ENCODE measurements at places on chromosomes 1 and 21.
A peak's percentile ranks its signal among the peaks of the same experiment; 100 is the strongest.

DNA sequence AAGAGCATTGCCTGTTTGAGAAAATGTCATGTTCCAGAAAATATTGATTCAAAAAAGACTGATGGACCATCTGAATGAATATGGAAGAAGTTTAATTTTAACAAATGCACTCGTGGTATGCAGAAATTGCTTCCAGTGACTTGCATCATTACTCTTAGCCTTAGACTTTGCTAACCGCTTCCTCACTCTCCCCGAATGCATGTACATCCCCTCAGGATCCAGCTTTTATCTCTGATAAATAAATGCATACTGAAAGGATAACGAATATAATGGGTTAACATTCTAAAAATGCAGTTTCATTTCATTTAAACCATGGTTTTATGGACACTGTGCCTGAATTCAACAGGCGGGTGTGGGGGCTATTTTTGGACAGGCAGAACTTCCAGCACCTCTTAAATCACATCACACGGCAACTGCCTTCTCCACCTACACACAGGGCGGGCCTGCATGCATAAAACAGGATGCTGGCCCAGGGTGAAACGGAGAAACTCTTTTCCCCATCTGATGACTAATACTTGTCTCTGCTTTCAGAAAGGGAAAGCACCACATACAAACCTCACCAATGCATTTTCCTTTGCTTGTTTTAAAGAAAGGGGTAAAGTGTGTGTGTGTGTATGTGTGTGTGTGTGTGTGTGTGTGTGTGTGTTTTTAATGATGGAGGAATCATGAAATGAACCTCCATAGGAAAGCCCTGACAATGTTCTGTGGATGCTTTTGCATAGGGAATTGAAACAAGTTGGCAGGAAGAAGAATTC is 48.7 kb downstream of the SPAG17 start:
- DNase-seq: no peak

GRCh38 chr1:17440074-17440826 is 773 bp upstream of the RCC2 start:
- no peak for DNase-seq

DNA sequence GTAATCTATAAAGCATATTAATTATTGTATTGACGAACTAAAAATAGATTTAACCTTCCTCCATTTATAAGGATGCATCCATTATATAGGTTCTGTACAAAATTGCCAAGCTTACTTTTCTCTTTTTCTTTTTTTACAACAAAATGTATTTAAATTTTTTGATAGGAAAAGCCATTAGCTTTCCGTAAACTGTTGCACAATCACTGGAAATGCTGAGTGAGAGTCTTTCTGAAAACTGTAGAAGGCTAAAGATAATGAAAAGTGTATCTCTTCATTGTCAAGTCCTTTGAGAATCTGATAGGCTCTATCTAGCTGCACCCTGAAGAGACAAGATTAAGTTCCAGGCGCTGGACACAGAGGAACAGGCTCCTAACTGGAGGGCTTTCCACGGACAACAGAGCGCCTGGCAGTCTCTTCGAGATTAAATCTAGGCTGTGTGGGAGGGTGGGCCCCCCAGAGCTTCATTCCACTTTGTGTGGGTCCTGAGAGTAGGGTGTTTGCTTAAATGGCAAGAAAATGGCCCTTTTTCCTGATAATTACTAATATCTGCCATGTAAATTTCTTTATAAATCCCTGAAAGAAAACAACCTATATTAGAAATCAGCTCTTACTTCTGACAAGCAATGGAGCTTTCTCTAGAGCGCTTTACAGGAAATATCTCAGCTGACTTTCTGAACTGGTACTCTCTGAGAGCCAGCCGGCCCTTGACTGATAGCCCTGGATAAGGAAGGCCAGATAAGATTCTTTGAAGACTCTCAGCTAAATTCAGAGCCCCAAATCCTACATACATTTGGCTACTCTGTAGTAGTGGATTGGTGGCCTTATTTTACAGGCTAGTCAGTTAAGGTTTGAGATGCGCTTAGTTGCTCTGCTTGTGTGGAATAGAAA is 108.3 kb downstream of the FMN2 start:
- DNase-seq: no peak

- DNase-seq: peak; percentile 38
Observed at GRCh38 chr1:155078469-155079209, at the start of gene EFNA3. Gene EFNA3, plus strand, starts transcription at chr1:155078837. Its CDS starts 105 bp downstream, at chr1:155078942.

DNA sequence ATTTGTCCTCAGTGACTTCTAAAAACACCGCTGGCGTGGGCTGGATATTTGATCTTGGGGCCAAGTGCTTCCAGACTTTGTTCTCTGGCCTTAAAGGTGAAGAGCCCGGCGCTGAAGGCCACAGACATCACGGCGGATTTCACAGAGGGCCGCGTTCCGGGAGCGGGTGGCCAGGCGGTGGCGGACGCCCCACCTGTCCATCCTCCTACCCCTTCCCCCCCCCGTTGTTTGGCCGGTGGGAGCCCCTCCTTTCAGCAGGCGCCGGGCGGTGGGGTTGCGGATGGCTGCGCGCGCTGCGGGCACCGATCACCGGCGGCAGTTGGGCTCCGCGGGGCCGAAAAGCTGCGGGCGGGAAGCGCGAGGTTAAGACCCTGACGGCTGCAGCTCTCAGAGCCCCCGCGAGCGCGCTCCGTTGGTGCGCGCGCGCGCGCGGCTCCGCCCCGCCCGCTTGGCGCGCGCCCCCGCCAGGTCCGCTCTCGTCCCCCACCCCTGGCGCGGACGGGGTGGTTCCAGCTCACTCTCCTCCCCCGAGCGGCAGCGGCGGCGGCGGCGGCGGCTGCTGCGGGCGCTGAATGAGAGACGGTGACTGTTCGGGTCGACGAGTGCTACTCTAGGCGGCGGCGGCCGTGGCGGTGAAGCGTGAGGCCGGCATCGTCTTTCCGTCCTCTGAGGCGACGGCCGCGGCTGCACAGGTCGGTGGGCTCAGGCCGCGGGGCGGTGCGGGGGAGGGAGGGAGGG is at the start of gene RALGPS2:
Gene RALGPS2, plus strand, starts transcription at position 517 of the 738 bp plus-strand sequence. CDS start 51,521 bp downstream, outside the sequence.
- DNase-seq: peak; percentile 45

DNA sequence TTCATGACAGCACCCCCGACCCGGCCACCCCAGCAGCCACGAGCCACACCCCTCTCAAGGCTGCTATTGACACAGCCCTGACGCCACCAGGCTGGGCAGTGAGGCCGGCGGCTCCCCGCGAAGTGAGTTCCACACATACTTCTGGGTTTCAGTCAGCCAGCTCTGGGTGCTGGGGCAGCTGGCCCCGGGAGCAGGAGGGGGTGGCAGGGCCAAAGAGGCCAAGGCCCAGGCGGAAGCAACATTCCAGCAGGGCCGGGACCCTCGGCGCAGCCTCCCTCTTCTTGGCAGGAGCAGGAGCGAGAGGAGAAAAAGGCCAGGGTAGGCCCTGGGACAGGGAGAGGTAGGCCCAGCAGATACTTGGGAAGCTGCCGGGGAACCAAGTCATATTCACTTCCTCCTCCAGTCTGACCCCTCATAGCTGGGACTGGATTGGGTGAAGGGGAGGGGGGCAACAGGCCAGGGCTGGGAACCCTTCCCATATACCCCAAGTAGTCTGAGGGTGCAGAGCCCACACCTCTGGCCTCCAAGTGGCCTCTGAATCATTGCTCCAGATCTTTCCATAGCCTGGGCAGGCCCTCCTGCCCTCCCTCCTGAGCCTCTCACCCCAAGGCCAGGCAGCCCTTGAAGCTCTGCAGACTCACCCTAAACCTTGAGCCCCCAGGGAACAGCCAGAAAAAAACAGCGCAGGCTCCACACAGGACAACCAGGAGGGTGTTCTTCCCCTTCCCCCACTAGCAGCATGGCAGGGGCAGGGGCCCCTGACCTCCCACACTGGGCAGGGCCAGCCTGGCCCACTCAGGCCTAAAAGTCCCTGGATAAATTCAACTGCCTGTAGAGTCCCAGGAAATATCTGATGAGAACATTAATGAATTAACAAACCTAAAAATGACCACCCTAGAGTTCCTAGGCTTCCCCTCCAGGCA is 5.7 kb downstream of the HSPG2 start:
- no peak for DNase-seq

DNA sequence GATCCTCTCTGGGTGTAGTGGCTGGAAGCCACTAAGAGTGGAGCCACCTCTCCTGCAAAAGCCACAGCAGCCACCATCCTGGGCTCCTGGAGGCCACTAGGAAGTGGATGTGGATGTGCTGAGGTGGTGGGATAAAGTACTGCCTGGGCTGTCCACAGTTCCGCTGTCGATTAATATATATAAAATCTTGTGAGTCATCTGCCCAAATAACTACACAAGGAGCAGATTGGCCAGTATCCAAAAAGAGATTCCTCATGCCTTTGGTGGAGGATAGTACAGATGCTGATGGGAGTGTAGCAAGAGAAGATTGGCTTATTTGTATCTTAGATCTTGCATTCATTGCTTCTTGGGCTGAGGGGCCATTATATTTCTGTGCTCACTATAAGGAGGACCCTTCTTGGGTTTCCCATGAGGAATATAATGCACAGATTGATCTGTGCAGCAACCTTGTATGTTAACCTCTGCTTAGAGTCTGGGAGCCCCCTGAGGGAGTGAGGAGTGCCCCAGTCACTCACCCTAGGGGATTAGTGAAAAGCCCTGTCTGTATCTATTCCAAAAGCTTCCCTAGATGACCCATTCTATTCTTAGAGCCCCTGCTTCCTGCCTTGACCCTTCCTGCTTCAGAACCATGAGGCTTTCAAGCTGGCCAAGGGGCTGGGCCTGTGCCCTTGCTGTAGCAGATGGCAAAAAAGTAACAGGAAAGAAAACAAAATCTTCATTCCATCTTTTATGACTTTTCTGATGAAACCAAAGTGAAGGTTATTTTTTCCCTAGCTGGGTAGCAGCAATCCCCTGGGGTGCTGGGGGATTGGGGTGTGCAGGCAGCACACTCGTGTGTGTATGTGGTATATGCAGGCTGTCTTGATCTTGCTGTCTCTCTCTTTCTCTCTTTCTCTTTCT is 31.7 kb downstream of the RCSD1 start:
- DNase-seq: no peak

DNA sequence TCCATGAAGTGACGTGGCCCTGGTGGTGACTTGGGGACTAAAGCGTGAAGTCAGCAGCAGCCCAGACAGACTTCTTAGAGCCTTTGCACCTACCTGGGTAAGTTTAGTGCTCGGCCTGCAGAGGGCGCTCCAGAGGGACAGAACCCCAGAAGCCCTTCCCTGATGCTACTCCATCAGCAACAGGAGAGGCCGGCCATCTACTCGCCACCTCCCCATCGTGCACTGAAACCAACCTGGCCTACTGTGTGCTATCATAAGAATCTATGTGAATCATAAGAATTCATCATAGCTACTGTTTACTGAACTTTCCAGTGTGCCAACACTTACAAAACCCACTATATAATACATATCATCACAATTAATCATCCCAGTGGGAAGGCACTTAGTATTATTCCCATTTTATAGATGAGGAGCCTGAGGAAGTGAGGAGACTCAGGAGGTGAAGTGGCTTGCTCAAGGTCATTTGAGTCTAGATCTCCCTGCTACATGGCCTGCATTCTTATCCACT is 7.9 kb upstream of the EDN2 start:
- DNase-seq: no peak

DNA sequence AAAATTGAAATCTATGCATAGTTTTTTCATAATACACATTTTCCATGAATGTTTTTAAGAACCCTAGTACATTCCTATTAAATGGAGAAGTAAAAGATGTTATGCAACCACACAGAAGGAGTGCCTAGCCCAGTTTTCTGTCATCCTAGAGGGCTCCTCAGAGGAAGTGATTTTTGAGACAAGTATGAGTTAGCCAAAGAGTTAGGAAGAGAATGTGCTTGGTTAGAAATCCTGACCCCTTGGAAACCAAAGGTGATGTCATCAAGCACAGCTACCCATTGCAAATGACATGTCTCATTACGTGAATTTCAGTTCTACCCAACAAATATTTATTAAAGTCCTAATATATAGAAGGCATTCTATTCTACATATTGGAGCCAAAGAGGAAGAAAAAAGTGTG is 88.9 kb upstream of the TNFSF4 start:
- no peak for DNase-seq

GRCh38 chr21:45830221-45830640 is 151.3 kb upstream of the COL6A1 start:
- DNase-seq: no peak

GRCh38 chr1:110538075-110538474 is 19.1 kb upstream of the KCNA10 start:
- DNase-seq: no peak

- DNase-seq: no peak
Observed at GRCh38 chr1:48200166-48200900, 22.2 kb upstream of the SLC5A9 start.

Measured in stimulated activated CD8-positive, alpha-beta memory T cell treated with anti-CD3 and anti-CD28 coated beads, Interleukin-2, amount 100 ng/mL, for 1 hour (primary cell).